ENCODE measurements at places on chromosomes 3 and 15.

DNA sequence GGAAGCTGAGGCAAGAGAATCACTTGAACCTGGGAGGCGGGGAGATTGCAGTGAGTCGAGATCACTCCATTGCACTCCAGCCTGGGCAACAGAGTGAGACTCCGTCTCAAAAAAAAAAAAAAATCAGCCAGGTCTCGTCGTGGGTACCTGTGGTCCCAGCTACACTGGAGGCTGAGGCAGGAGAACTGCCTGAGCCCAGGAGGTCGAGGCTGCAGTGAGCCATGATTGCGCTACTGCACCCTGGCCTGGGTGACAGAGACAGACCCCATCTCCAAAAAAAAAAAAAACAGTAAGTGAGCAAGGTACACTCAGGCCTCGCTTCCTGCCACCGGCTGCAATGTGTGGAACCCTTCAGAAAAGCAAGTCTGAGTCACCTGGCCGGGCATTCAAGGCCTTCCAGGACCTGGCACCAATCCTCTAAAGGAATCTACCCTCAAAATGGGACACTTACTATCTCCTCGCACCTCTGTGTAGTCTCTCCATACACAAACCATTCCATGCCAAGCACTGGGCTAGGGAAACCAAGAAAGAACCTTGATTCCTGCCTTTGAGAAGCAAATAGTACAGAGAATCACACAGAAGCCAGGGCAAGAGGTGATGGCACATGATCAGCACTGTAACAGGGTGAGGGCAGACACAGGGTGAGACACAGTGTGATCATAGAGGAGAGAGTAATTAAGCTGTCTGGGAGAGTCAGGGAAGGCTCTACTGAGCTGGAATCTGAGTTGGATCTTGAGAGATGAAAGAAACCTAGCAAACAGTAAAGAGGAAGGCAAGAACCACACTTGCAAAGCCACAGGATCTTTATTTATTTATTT lies 9.7 kb downstream of the SCAMP2 start:
- H3K4me3 ChIP-seq: no peak overlapping the region
- H3K36me3 ChIP-seq: peaks cover 45% of the 10 kb centered on the region
- no peak for DNase-seq
- peaks cover 39% of the 10 kb centered on the region for H3K4me1 ChIP-seq

DNA sequence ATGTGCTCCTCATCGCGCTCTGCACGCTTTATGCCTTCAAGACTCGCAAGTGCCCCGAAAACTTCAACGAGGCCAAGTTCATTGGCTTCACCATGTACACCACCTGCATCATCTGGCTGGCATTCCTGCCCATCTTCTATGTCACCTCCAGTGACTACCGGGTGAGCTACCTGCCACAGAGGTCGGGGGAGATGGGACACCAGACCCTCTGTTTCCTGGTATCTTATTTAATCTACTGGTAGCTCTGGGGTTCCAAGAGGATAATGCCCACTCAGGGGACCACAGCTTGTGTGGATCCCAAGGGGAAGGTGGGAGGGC lies 9.1 kb downstream of the GRM2 start:
- H3K27me3 ChIP-seq: no peaks in the 10 kb centered on the region
- no peak for DNase-seq
- H3K27ac ChIP-seq: no peak overlapping the region
- no peak overlapping the region for H3K4me3 ChIP-seq
- peaks cover 13% of the 10 kb centered on the region for H3K4me1 ChIP-seq

- H3K27me3 ChIP-seq: no peaks in the 10 kb centered on the region
- peak overlapping the region; percentile 79 for H3K27ac ChIP-seq
- H3K4me1 ChIP-seq: peaks cover 14% of the 10 kb centered on the region
- no peak for DNase-seq
- H3K36me3 ChIP-seq: peaks cover 14% of the 10 kb centered on the region
These were observed 15.1 kb upstream of the SATB1 start for GRCh38 chr3:18440066-18440722.

DNA sequence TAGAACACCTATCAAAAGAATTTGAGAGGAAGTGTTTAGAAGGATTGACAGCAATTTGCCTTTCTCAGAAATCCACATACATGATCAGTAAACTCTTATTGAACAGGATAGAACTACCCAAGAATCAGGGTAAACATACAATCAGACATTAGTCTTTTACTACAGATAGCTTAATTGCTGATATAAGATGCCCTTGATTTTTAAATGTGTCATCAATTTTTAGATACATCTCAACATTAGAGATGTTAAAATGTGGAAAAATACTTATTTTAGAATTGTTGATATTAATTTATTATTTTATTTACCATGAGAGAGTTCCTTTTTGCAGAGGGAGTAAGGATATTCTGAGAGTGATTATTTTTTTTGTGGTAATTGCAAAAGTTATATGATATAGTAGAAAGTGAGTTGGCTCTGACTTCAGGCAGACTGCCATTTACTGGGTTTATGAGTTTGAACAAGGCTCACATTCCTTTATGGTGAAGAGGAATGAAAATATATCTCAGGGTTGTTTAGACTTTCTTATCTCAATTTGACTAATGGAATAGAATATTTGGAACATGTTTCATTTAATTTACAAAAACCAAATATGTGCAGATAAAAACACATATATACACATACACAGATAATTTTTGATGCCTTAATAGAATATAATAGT lies 302.8 kb upstream of the GOLIM4 start:
- no peak overlapping the region for H3K4me3 ChIP-seq
- no peak for DNase-seq
- no peaks in the 10 kb centered on the region for H3K27me3 ChIP-seq
- H3K4me1 ChIP-seq: no peaks in the 10 kb centered on the region
- H3K36me3 ChIP-seq: no peaks in the 10 kb centered on the region
- no peak overlapping the region for H3K27ac ChIP-seq

GRCh38 chr15:41238100-41238499 lies 7.0 kb downstream of the CHP1 start:
- no peak overlapping the region for H3K27ac ChIP-seq
- no peaks in the 10 kb centered on the region for H3K27me3 ChIP-seq
- H3K4me3 ChIP-seq: no peak overlapping the region
- H3K36me3 ChIP-seq: peaks cover 11% of the 10 kb centered on the region
- no peak for DNase-seq

GRCh38 chr3:185685231-185686035 lies 99.3 kb downstream of the SENP2 start:
- no peaks in the 10 kb centered on the region for H3K4me1 ChIP-seq
- H3K27ac ChIP-seq: no peak overlapping the region
- H3K27me3 ChIP-seq: no peaks in the 10 kb centered on the region
- no peak for DNase-seq
- no peak overlapping the region for H3K4me3 ChIP-seq

DNA sequence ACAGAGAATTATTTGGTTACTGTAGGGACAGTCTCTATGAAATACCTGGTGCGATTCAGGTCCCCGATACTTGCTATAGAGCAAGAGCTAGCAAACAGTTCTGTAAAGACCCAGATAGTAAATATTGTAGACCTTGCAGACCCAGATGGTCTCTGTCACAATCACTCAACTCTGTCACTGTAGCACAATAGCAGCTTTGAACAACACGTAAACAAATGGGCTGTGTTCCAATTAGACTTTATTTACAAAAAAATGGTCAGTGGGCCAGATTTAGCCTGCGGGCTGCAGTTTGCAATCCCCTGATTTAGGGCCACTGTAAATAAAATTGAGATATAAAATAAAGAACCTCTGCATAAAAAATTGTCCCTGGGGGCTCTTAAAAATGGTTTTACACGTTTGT lies 127.7 kb downstream of the SV2B start:
- H3K27ac ChIP-seq: no peak overlapping the region
- H3K27me3 ChIP-seq: peaks cover 31% of the 10 kb centered on the region
- no peaks in the 10 kb centered on the region for H3K36me3 ChIP-seq
- no peak for DNase-seq

- DNase-seq: no peak
- H3K4me1 ChIP-seq: peaks cover 4% of the 10 kb centered on the region
- no peaks in the 10 kb centered on the region for H3K36me3 ChIP-seq
- no peak overlapping the region for H3K27ac ChIP-seq
These were observed 32.3 kb upstream of the MAP3K13 start for GRCh38 chr3:185330644-185331043.

DNA sequence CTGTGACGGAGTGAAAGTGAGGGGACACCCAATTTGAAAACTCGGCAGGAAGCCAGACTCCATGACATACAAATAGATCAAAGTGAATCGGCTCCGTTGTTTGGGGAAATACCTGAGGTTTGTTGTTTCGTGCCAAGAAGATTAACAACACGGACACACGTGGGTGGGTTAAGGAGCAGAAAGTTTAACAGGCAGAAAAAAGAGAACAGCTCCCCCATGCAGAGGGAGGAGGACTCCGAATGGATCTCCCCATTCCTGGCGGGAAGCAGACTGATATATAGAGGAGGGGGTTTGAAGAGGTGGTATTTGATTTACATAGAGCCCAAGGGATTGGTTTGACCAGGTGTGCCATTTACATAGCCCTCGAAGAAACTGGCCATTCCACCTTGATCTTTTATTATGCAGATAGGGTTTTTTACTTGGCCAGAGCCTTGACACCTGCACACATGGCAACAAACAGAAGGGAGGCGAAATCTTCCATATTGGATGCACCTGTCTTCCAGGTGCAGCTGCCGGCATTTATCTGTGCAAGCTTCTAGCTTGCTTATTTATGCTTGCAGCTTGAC lies 4.8 kb upstream of the SACM1L start:
- H3K4me3 ChIP-seq: no peak overlapping the region
- peaks cover 6% of the 10 kb centered on the region for H3K27me3 ChIP-seq
- peaks cover 19% of the 10 kb centered on the region for H3K4me1 ChIP-seq
- no peak for DNase-seq
- H3K36me3 ChIP-seq: peaks cover 34% of the 10 kb centered on the region
- no peak overlapping the region for H3K27ac ChIP-seq

- H3K4me3 ChIP-seq: no peak overlapping the region
- peaks cover 32% of the 10 kb centered on the region for H3K4me1 ChIP-seq
- no peak overlapping the region for H3K27ac ChIP-seq
- no peak for DNase-seq
- H3K36me3 ChIP-seq: no peaks in the 10 kb centered on the region
These were observed 129.0 kb downstream of the SERPINI1 start for GRCh38 chr3:167864552-167864874.

DNA sequence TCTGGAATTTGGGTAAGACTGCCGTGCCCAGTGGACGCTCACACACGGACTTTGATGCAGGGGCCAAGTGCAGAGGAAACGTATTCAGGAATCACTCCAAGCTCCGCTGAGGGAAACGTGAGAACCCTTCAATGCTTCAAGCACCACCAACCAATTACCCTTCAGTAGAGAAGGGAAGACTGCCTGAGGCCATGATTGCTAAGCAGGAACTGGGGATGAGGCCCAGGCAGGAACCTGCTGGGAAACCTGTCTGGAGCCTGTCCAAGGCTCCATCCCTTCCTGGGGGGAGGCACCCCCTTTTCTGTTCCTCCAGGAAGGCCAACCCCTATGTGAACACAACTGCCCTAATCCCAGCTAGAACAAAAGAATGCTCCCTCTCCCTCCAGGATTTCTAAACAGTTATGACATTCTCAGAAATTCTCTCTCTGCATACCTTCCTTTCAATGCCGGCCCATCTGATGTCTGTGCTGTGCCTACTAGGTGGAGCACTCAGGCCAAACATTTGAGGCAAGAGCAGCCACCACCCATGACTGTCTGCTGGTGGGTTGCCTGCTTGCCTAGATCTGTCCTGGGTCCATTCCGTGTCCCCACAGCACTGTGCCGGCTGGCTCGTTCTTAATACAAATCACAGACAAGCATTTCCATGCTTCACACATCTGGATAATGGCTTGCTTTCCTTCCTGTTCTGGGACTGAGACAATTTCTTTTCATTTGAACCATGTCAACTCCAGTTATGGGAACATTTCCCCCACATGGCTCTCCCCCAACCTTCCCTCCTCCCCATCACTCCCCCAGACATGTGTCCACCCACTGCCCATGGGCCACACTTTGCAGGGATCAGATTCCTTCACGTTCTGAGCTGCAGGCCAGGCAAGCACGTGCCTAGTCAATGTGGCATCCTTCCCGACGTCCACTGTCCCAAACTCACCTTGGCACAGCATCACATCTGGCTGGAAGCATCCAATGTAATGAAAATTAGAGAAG lies 149.4 kb downstream of the ADAMTS17 start:
- no peak overlapping the region for H3K27ac ChIP-seq
- no peak overlapping the region for H3K4me3 ChIP-seq

DNA sequence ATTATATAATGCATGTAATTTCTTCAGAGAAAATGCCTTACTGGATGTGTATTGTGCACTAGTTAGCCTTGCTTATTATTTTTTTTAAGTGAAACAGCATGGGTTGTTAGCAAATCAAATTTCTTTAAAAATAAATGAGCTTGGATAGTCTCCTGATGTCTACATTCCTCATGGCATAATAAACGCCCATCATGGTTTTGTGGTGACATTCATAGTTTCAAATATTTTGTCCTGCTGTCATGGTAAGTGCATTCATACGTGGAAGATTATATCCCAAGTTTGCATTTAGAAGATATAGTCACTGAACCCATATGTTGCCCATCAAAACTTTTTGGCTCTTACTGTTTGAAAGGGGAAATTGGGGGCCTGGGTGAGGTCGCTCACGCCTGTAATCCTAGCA lies 130.7 kb downstream of the ALCAM start:
- DNase-seq: no peak
- H3K36me3 ChIP-seq: peaks cover 11% of the 10 kb centered on the region
- H3K27me3 ChIP-seq: no peaks in the 10 kb centered on the region
- peaks cover 9% of the 10 kb centered on the region for H3K4me1 ChIP-seq

DNA sequence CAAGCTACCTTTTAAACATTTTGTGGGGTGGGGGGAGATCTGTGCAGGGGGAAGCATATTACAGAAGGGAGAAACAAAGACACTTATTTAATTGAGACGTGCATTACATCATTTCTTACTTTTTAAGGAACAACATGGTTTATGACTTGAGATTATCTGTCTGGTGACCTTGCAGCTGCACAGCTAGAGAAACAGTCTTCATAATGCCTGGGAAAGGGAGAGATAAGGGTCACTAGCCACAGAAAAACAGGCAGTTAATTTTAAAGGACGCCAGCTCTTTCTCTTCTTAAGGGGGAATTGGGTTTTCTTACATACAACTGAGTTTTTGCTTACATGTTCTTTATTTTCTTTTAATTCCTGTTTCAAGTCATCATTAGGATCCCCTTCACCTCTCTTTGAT lies 147.9 kb downstream of the SST start:
- H3K36me3 ChIP-seq: no peaks in the 10 kb centered on the region
- peaks cover 9% of the 10 kb centered on the region for H3K4me1 ChIP-seq
- no peak overlapping the region for H3K4me3 ChIP-seq
- H3K27ac ChIP-seq: no peak overlapping the region
- peaks cover 5% of the 10 kb centered on the region for H3K27me3 ChIP-seq

Data from stimulated activated naive B cell treated with anti-CD40 and anti-IgM and Interleukin-4, amounts not matched to agents 10 μg/mL and 1 μg/mL and 100 μg/mL, for 72 hours (primary cell).